Stimulated activated CD8-positive, alpha-beta memory T cell treated with anti-CD3 and anti-CD28 coated beads, Interleukin-4, amount 100 ng/mL, for 1 hour (primary cell): ENCODE measurements at places on chromosomes 2 and 18.

GRCh38 chr2:117853316-117853715 lies 38.8 kb downstream of the DDX18 start:
- no peak for DNase-seq

DNA sequence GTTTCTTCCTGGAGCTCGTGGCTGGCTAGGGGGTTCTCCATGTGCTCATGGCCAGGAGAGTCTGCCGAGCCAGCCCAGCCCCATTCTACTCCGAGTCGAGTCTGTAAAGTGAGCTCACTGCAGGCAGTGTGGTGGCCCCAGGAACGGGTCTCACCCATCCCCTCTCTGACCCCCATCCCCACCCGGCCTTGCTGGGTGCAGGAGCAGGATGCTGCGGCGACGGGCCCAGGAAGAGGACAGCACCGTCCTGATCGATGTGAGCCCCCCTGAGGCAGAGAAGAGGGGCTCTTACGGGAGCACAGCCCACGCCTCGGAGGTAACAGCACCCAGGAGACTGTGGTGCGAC lies 1.4 kb downstream of the ANO7 start:
- DNase-seq, result no peak

DNA sequence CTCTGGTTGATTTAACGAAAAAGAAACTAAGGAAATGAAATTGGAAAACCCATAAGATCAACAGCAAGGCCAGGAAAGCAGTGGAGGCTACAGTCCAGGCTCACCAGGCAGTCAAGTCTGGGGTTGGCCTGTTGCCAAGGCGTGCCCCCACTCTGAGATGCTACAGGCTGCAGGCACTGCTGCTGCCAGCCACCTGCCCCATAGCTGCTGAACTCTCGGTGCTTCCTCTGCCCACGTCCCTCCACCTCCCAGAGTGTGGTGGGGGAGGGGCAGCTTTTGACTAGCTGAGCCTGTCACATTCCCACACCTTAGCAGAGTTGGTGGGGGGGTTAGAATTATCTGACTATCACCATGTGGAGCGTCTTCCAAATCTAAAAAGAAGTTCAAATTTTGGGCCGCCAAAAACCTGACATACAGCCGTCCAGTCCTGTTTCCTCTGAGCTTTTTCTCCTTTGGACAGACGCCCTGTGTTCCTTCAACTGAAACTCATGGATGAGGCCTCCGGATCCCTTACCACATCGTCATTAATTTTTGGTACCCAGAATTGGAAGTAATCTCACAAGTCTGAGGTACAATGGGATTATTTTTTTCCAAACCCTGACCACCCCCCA lies 3.9 kb upstream of the SH3RF3 start:
- no peak for DNase-seq

- DNase-seq, result no peak
These were observed 116.3 kb upstream of the CDCA7 start for GRCh38 chr2:173238385-173238784.

DNA sequence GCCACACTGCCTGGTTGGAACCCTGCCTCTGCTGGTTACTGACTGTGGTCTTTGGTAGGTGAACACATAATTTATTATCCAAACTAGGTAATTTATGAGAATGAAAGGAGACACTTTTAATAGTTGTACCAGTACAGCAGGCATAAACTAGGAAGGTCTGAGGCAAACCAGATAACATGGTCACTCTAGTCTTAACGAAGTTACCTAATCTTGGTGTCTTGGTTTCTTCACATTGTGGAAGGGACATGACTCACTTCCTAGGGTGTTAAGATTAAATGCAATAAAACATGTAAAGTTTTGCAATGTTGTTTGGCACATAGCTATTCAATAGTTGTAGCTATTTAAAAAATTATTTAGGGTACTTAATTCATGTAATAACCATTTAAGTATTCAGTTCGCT lies 23.3 kb downstream of the SPTBN1 start:
- no peak for DNase-seq

- no peak for DNase-seq
These were observed 980 bp downstream of the SLC4A3 start for GRCh38 chr2:219628235-219628985.

DNA sequence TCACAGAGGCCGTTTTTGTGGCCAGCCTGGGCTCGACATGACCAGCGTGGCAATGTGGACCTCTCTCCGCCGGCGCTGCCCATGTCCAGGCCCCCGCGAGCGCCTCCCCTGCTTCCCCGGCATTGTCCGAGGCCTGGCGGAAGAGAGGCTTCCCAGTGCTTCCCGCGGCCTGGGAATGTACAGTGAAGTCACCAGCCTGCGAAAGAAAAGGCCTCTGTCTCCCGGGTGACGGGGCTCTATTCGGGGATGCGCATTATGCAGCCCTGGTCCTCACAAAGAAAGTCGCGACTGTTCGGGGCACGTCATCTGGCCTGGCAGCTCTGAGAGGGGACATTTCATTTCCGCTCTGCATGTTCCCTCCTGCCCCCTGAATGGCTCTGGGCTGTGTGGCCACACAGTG lies 109.2 kb upstream of the AGAP1 start:
- no peak for DNase-seq

DNA sequence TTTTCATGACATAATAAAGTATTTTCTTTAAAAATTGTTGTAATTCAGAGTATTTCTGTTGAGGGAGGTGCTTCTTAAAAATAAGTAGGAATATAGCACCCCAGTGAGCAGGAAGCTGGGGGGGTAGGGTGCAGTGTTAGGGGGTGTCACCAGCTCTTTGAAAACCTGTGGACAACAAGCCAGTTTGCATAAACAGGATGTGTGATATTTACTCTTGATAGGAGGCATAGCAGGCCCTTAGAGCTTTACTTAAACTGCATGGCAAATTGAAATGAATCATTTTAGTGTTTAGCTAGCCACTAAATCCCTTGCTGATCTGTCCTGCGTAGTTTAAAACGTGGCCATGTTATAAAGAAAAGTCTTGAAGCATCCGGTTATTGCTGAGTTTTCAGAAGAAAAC lies 8.4 kb downstream of the TGIF1 start:
- DNase-seq, result no peak
